Activated CD4-positive, alpha-beta T cell treated with anti-CD3 and anti-CD28 coated beads, Interleukin-2, amount 50 U/mL, for 24 hours (primary cell): ENCODE measurements at places on chromosomes 11 and 22.

- no peak for DNase-seq
Observed at GRCh38 chr11:62018981-62019664, 51.7 kb upstream of the FTH1 start.

GRCh38 chr11:85756401-85757200 is 54.3 kb downstream of the SYTL2 start:
- DNase-seq, result no peak

- no peak for DNase-seq
Observed at GRCh38 chr11:66617155-66617834, 865 bp downstream of the RBM14 start.

DNA sequence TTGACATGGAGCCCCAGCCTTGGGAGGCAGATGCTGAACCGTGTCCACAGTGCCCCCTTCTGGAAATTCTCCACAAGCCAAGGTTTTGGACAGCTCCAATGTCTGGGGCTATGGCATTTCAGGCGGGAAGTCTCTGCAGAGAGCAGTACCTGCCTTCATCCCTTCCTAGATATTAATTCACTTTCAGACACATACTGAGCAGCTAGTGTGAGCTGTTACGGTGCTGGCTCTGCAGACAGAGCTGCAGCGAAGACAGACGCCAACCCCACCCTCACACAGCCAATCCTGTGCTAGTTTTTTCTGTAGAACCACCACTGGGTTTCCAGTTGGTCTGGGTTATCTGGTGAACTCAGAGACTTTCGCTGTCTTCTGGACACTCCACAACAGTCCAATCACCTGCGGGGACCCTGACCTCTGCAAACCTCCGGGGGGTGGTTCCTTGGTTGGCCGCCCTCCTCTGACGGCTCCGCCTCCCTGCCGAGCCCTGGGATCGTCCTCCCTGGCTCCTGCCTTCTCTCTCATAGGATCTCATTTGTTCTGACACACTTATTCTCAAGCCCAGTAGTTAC is 9.1 kb downstream of the LMF2 start:
- DNase-seq, result peak; percentile 68

- no peak for DNase-seq
Observed at GRCh38 chr11:72745511-72745910, 6.7 kb downstream of the ARAP1 start.

DNA sequence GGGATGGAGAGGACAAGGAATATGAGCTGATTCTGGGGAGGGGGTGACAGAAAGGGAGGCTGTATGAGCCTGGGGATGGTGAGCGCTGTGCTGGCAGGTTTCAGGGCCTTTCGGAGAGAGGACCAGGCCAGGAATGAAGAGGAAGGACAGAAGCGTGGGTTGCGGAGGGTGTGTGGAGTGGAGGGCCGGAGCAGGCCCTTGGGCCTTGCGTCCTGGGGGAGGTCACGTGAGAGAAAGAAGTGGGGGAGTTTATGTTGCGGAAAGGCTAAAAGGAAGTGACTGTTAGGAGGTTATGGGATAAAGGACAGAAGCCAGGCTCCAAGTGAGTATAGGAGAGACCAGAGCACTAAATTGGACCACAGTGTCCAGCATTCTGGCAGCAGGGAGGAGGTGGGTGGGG is 17.5 kb downstream of the BCR start:
- no peak for DNase-seq
